Gastroesophageal sphincter (tissue), 4 donors: ENCODE measurements at places on chromosomes 6 and 20. TPM values are rescaled to one million over a fixed set of nuclear protein-coding genes. Genes with fewer than 3 reads are reported as not detected.

DNA sequence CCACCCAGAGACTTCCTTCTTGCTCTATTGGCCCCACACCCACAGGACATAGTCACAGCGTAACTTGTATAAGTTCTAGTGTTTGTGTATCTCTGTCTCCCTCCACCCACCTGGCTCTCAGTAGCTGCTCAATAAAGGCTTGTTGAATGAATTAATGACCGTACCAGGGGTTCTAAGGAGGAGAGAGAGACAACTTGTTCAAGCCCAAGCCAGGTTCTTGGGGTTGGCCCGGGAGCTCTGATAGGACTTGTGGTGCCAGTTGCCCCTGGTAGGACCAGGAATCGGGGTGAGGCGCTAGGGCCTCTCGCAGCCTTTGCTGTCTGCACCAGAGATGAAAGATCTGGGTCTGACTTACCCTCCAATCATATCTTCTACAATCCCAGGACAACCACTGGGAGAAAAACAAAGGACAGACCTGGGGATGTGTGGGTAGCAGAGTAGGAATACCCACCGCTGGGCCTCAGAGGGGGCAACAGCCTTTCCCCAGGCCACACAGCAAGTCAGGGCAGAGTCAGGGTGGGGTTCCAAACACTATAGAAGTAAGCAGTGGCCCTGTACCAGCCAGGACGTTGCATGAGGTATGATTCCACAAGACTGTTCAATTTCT, 5.3 kb upstream of the TGM2 start:
- no peak for ATAC-seq

DNA sequence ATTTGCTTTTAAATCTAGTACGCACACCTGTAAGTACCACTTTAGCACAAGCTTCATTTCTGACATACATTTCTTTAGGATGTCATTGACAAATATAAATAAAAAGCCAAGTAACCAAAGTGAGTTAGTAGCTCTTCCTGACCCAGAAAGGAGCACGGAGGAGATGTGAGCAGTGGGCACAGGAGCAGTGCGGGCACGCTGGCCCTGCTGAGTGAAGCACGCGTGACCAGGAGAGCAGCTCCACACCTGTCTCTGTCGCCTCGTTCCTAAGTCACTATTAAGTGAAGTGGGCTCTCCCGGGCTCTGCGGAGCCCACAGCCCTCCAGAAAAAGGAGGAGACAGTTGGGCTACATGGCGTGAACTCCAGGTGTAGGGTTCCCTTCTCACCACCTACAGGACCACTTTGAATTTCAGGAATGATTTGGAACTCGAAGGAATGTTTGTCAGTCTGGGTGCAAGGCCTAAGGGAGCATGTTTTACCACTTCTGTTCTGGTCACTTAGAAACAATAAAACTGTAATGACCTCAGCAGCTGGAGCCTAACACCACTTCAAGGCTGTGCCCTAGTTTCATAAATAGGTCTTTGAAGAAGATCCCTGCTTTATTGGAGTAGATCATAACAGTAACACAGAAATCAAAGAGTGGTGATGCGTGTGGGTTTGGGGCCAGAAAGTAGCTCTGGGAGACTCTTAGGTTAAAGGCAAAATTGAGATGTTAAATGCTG, 95.9 kb downstream of the FAM120B start:
- ATAC-seq = no peak

ZFP57 gene
- not detected for total RNA-seq

DNA sequence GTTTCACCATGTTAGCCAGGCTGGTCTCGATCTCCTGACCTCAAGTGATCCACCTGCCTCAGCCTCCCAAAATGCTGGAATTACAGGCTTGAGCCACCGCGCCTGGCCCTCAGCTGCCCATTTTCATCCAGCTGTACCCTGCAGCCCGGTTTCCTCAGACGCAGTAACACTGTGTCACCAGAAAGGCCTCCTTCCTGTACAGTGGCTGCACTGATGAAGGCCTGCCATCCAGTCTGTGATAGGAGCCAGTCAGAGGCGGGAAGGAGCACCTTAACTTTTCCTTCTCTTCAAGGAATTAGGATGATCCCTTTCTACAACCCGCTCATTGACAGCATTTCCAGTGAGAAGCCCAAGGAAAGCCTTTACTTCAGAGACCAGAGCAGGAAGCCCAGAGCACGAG, 75.9 kb downstream of the GFOD1 start:
- ATAC-seq = no peak

TGM6 gene
- not detected for total RNA-seq

DNA sequence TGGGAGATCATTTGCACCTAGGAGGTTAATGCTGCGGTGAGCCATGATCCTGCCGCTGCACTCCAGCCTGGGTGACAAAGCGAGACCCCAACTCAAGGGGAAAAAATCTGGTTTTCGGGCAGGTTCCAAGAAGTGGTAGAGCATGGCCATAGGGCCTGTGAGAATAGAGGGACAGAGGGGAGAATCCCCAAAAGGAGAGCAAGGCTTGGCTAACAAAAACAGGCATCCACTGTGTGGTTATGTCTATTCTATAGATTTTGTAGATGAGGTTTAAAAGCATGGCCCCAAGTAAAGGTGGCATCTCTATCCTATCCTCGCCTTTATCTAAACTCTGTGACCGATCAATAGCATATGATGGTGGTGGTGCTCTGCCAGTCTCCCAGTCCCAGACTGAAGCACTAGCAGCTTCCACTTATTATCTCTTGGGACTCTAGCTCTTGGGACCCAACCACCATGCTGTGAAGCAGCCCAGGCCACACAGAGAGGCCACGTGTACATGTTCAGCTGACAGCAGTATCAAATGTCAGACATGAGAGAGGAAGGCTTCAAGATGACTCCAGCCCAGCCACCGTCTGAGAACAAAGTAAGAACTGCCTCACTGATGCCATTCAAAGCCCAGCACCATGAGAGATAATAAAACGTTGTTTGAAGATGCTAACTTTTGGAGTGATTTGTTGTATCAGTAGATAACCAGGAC, 27.7 kb downstream of the EIF2S2 start:
- no peak for ATAC-seq

- ATAC-seq = no peak
These were observed 57.0 kb downstream of the UBE3D start for GRCh38 chr6:83008626-83009025.

DNA sequence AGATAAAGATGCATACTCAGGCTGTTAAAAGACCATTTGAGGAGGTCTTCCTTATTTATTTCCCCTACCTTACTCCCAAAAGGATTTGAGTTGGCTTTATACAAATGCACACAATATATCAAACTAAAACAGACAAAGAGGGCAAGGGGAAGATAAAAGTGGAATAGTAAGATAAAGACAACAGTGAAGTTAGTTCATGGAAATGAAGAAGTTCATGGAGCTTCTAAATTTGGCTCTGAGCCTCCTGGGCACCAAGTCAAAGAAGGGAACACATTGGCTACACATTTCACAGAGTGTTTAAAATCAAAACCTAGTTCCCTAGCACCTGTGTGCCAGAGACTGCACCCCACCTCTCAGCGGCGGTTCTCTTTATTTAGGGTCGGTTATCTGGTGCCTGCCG, 25.8 kb upstream of the ARMC2 start:
- no peak for ATAC-seq

FAM217A gene
- not detected for total RNA-seq
